ENCODE measurements at places on chromosomes 3 and 15.

DNA sequence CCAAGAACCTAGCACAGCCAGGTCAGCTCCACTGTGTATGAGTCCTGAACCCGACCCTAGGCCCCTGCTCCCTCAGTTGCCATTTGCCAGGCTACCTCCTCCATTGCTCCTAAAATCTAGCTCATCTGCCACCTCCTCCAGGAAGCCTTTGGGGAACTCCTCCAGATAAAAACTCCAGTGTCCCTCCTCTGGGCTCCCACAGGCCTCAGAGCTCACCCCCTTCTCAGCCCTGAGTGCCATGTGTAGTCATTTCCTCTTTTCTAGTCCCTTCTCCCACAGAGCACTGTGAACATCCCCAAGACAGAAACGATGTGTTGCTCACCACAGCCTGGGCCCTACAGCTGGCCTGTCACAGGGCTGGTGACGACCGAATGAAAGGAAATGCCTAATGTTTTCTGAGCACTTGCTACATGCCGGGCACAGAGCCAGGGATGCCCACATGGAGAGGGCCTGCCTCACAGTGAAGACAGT is 61.0 kb downstream of the IQSEC1 start:
- DNase-seq: peak; percentile 95

- no peak for DNase-seq
Measured at GRCh38 chr15:64847448-64847847, 5.7 kb downstream of the PLEKHO2 start.

DNA sequence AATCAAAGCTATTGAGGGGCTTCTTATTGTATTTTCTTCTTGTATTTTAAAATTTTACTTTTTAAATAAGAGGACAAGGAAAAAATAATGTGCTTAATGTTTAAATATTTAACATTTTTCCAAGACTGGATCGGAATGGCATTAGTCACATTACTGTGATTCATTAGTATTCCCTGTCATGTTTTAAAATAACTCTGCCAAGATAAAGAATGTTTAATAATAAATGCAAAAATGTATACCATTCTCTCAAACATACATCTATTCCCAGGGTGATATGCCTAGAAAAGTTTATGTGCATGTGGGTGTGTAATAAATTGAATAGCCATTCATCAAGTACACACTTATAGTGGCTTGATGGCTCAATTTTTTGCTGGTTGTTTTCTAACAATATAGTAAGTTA is 936.1 kb downstream of the PLOD2 start:
- no peak for DNase-seq

GRCh38 chr3:184756151-184757021 is 44.5 kb upstream of the MAGEF1 start:
- DNase-seq: no peak

GRCh38 chr15:40550341-40551037 is 14.4 kb downstream of the CCDC32 start:
- DNase-seq: no peak

GRCh38 chr15:27662892-27663291 is 436.2 kb downstream of the OCA2 start:
- DNase-seq: no peak

DNA sequence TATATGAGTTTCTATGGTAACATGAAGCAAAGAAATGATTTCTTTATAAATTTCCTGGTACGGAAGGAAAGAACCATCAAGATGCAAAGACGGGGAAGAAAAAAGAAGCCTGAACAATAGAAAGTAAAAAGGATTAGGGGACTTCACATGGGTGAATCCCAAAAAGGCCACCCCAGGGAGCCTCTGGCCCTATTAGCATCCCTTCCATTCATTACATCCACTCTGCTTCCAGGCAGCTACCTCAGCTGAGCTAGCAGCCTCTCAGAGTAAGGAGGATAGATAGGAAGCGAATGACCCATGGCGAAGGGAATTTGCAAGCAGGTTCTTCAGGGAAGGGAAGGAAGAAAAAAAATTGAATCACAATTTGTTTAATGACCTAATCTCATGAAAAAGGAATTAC is 81.6 kb downstream of the GABRB3 start:
- DNase-seq: no peak

GRCh38 chr15:45139770-45140169 is 10.0 kb downstream of the DUOX1 start:
- no peak for DNase-seq

- DNase-seq: no peak
Measured at GRCh38 chr3:31840252-31840651, 140.8 kb downstream of the OSBPL10 start.

Data from bone marrow (tissue), 2 donors.